ENCODE measurements at places on chromosomes 2 and 18.

GRCh38 chr18:43108882-43109281 is 6.6 kb downstream of the RIT2 start:
- no peak for DNase-seq

- no peak for DNase-seq
Measured at GRCh38 chr2:39476524-39476923, 39.4 kb upstream of the MAP4K3 start.

DNA sequence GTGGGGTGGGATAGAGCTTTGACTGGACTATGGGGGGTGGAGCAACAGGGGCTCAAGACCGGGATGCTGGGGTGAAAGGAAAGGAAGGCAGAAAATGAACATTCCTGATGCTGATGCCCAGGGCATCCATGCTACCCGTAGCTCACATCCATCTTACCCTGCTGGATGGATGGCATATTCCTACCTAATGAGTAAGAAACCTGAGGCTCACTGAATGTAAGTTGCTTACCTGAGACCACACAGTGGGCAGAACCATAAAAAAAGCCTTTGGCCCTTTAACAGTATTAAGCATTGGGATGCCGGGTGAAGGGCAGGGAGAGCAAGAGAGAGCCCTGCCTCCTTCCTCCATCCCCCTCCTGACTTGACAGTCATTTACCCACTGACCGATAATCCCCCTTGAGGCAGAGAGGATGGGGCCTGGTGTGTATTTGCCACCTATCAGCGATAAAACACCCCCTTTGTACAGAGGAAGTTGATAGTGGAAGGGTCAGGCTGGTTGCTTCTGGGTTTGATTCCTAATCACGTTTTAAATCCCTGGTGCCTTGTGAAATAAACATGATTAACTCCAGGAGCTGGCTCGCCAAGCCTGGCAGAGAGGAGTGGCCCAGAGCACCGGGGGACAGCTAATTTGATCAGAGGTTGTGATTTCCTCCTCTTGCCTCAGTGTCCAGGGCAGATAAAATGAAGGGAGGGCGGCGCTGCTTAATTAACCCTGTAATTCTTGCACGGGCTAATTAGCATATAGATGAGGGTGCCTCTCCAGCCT is 105.9 kb upstream of the HS6ST1 start:
- no peak for DNase-seq

GRCh38 chr2:11312770-11313471 is 31.5 kb downstream of the ROCK2 start:
- DNase-seq = no peak

Measured in stimulated activated CD8-positive, alpha-beta memory T cell treated with anti-CD3 and anti-CD28 coated beads, Interleukin-7, amount 100 ng/mL, for 1 hour (primary cell).